T-helper 2 cell (primary cell): ENCODE measurements at places on chromosomes 11 and 22.

GRCh38 chr11:78943841-78944240 lies 369.2 kb upstream of the NARS2 start:
- no peak for DNase-seq

- no peak for DNase-seq
Observed at GRCh38 chr11:1939006-1939625, 8.0 kb upstream of the MRPL23 start.

DNA sequence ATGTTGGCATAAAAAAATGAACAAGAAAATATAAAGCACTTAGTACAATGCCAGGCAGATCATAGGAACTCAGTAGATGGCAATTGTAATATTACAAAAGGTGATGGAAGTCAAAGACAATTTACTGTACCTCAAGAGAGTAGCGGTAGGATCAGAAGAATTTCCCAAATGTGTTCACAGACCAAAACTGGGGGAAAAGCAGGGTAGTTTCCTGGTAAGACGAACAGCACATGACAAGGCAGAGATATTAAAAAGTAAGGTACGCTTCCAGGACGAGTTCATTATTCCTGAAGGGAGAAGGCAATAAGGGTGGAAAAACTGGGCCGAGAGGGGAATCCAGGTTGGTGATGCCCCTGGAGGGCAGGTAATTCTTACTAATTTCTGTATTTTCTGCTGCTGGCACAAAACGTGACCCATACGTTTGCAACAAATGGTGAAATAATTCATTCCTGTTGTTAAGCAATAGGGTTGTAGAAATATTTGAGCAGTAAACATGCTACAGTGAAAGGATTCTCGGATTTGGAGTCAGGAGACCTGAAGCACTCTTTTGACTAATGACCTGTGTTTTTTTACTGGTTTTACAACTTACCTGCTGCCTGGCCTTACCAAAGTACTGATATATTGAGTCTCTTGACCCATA lies 786 bp upstream of the ANKRD42 start:
- DNase-seq = no peak

GRCh38 chr11:15852179-15852578 lies 504.2 kb downstream of the SOX6 start:
- DNase-seq = no peak

- no peak for DNase-seq
Observed at GRCh38 chr11:19952116-19952605, 208.1 kb downstream of the DBX1 start.

DNA sequence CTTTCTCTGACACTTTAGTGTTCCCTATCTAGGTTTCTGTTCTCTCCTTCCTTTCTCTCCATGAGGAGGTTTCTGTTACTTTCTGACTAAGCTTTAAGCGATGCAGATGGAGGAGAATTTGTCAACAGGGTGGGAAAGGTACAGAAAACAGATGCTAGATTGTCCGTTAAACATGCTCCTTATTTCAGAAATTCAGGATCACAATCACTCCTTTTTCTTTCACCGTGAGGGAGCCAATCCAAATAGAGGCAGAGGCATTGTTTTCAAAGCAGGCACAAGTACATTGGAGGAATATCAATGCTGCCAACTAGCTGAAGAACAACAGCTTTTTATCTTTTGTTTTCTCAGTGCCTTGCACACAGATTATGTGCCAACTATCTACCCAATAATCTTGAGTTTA lies 215.7 kb upstream of the FOLH1 start:
- no peak for DNase-seq

GRCh38 chr11:2091786-2092463 lies 47.3 kb downstream of the IGF2 start:
- no peak for DNase-seq

DNA sequence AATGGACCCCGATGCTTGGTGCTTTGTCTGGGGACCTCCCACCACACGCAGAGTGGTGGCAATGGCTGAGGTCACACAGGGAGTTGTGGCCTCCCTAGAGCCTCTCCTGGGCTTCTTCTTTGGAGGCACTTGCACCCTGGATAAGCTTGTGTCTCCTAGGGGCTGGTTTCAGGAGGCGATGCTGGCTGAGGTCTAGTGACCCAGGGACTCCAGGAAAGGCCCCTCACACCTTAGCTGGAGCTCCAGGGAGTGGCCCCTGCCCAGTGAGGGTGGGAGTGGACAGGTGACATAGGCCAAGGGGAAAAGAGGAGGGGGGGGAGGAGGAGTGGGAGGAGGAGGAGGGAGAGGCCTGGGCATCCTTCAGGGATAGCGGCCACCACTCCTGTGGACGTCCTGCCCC lies 810 bp downstream of the IGLL1 start:
- no peak for DNase-seq

DNA sequence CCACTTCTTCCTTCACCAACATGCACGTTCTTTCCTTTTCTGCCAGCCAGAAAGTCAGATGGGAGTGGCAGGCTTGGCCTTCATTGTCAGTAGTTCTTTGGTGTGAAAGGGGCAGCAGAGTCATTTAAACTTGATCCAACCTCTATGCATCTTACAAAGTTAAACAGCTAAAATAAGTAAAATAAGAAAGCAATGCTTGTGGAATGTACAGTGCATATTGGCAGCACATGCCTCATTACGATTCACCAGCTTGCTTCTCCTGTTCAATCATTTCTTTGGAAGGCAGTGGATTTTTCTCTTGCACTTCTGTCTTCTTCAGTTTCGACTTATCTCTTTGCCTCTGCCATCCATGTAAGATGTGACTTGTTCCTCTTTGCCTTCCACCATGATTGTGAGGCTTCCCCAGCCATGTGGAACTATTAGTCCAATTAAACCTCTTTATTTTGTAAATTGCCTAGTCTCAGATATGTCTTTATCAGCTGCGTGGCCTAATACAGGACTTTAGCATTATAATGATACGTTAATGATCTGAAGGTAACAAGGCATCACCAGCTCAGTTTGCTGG lies 14.8 kb downstream of the LGALS12 start:
- no peak for DNase-seq

- DNase-seq = no peak
Observed at GRCh38 chr11:129167315-129167714, 24.8 kb downstream of the ARHGAP32 start.

DNA sequence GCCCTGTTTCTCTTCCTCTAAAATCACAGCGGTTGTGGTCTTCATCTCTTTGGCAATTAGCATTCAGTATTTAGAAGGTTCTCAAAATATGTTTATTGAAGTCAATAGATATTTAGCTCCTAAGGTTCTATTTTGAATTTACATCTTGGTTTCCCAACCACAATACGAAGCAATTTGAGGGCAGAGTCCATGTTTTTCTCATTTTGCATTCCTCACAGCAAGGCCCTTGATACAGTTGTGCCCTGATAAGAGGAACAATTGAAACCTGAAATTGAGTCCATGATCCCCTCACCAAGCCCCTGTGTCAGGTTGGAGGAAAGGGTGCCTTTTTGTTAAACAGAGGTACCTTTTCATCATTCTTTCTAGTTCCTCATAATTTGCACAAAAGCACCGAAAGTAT lies 131.5 kb downstream of the CCDC81 start:
- no peak for DNase-seq

DNA sequence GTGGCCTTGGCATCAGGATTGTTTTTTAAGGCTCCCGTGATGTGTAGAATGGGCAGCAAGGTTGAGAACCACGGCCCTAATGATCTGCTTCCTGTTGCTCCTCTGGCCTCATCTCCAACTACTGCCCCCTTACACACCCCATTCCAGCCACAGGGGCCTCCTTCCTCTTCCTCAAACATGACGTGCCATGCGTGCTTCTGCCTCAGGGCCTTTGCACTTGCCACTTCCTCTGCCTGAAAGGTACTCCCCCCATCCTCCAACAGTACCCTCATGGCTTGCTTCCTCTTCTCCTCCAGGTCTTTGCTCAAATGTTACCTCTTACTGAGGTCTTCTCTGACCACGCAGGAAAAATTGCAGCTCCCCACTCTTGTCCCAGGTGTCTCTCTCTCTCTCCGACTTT lies 93.9 kb upstream of the CSNK2A3 start:
- no peak for DNase-seq

GRCh38 chr11:62505440-62506091 lies 41.0 kb downstream of the AHNAK start:
- no peak for DNase-seq
